ENCODE measurements at places on chromosomes 6 and 20.

GRCh38 chr6:149114167-149114566 lies 203.3 kb upstream of the TAB2 start:
- no peak for DNase-seq

- DNase-seq: no peak
Observed at GRCh38 chr6:24990236-24990845, 54.6 kb upstream of the RIPOR2 start.

- DNase-seq: peak; percentile 88
Observed at GRCh38 chr6:47047479-47048407, 5.6 kb upstream of the ADGRF1 start.

DNA sequence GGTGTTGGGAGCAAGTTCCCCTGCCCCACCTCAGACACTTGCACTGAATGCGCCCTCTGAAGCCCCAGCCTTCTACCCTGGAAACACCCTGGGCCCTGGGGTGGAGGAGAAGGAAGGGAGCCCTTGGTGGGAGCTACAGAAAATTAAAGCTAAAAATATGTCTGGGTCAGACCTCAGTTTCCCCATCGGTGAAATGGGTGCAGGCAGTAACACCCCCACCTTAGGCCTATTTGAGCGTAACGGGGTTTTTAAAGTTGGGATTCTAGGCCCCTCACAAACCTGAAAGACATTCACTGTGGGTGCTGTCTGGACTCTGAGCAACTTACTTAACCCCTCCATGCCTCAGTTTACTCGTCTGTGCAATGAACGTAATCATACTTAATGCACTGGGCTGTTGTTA lies 19.3 kb upstream of the CDH22 start:
- DNase-seq: no peak

GRCh38 chr6:157381631-157382621 lies 936 bp downstream of the ZDHHC14 start:
- peak; percentile 67 for DNase-seq

Measured in eye (tissue), 1 donor.